ENCODE measurements at places on chromosomes 5 and 9. TPM values are rescaled to one million over a fixed set of nuclear protein-coding genes. Genes with fewer than 3 reads are reported as not detected.

Gene SELENOP
- total RNA-seq: 304 TPM

Gene NDST1
- 100 TPM for total RNA-seq

Gene SHOC1
- not detected for total RNA-seq

Gene GMCL2
- not detected for total RNA-seq

Gene PCDHGA4
- total RNA-seq: 11.1 TPM

Gene LCN2
- 21.4 TPM for total RNA-seq

Gene ACSL6
- 73.4 TPM for total RNA-seq

Gene FBXW5
- total RNA-seq: 101 TPM

Gene PCDHGA1
- total RNA-seq: 1.8 TPM

Gene IL31RA
- 1.0 TPM for total RNA-seq

Gene CDH12
- total RNA-seq: 22.5 TPM

Gene NXNL2
- total RNA-seq: 2.4 TPM

Gene NMUR2
- 0.22 TPM for total RNA-seq

Gene FAM169A
- total RNA-seq: 92.8 TPM
